ENCODE measurements at places on chromosomes 1 and 21.

DNA sequence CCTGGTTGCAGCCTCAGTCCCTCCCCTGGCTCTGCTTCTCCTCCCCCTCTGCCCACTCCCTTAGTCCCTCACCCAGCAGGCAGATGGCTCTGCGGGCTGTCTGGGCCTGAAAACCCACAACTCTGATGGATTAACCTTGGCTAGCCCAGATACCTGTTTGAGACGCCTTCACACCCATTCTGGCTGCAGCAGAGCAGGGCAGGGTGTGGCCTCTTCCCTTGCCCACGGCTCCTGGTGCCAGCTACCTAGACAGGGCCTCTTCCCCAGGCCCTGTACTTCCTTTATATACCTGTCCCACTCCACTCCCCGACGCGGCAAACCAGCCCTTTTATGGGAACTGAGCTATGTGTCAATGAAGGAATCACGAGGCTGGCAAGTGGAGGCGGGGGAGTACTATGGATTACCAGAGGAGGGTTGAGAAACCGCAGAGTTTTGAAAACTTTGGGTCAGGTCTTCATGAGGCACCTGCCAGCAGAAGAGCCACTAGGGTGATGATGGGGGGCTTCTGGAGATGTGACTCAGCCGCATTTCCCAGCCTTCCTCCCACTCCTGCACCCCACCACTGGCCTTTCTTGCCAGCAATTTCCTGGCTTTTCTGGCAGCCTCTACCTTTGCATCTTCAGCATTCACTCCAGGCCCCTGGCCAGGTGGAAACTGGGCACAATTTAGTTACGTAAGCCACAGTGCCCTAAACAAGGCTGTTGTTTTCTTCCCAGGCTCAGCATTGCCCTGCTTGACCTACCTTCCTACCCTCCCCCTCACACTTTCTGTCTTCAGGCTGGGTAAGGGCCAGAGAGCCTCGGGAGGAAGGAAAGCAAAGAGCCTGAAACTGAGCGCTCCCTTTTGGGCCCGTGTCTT is at the start of gene CHI3L1:
TSS of gene CHI3L1 (minus strand) at position 259 of the 858 bp plus-strand sequence. CDS start at position 178, 81 bp downstream.
- no peak for DNase-seq

DNA sequence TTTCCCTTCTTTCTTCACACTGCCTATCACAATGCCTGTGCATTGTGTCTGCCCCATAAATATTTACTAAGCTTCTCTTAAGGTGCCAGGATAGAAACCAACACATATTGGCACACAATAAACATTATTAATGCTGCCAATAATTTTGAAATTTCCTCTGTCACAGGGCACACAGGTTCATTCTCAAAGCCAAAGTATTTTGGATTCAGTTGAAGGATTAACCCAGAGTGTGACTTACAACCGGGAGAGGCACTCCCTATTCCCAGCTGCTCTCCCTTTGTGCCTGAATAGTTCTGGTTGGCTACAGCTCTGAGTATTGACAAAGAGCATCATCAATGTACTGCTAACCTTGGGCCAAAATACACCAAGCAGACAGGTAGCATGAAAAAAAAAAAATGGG is 46.6 kb upstream of the ATP1A1 start:
- no peak for DNase-seq

- DNase-seq, result no peak
Measured at GRCh38 chr21:36551731-36552433, 72.0 kb upstream of the CLDN14 start.

GRCh38 chr1:99849413-99849743 is 783 bp upstream of the AGL start:
- DNase-seq, result peak; percentile 14

DNA sequence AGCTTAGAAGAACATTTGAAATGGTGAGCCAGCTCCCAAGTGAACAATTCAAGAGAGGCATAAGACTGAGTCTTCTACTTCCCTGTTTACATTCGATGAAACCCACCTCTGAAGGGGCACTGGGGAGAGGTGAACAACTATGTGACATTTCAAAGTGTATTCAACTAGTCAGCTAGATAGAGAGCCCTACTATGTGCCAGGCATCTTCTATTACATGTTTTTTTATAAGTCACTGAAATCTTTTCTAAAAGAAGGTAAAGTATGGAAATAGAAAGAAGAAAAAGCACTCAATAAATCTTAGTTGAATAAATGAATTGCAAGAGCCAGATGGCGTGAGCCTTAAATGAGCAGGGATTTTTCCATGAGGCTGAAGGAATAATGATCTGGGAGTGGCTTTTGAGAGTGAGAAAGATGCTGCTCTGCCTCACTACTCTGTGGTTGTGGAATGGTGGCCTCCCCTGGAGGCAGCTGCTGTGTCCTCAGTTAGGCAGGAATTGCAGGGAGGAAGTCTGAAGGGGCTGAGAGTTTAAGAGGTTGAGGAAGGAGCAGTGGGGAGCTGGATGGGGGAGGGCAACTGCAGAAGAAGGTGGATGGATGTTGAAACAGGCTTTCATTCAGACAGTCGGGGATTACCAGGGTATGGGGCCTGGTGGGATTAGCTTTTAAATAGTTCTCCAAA is 10.4 kb upstream of the PTPRF start:
- no peak for DNase-seq

- no peak for DNase-seq
Measured at GRCh38 chr1:69401879-69402278, 165.8 kb upstream of the LRRC7 start.

- no peak for DNase-seq
Measured at GRCh38 chr1:27336756-27337155, 5.1 kb upstream of the SYTL1 start.

DNA sequence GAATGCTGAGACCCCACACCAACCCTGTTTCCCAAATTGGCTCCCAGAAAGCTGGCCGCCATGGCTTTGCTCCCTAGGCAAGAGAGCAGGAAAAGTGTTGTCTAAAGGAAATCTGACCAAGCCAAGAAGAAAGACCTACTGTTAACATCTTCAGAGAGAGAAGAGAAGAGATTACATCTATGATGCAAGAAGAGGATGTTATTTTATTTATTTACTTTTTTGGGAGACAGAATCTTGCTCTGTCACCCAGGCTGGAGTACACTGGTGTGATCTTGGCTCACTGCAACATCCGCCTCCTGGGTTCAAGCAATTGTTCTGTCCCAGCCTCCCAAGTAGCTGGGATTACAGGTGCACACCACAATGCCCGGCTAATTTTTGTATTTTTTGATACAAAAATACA is 21.7 kb downstream of the HMGN2 start:
- no peak for DNase-seq

DNA sequence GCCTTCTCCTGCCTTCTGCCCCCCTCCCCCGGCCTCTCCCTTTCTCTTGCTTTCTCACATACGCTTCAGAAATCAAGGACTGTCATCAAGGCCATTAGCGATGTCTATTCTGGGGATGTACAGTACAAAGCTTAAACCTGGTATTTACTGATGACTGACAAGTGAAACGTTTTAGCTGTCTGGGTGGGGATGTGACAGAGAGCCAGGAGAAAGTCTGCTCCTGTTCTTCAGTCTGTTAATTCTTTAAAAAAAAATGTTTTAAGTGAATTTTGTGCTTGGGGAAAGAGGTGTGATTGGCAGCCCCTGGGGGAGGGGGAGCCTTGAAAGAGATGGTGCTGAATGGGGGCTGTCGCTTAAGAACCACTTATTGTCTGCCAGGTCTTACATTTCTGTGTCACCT is 283.0 kb upstream of the PLXNA2 start:
- no peak for DNase-seq

GRCh38 chr1:238252033-238252802 is 361.5 kb upstream of the ZP4 start:
- peak; percentile 80 for DNase-seq

DNA sequence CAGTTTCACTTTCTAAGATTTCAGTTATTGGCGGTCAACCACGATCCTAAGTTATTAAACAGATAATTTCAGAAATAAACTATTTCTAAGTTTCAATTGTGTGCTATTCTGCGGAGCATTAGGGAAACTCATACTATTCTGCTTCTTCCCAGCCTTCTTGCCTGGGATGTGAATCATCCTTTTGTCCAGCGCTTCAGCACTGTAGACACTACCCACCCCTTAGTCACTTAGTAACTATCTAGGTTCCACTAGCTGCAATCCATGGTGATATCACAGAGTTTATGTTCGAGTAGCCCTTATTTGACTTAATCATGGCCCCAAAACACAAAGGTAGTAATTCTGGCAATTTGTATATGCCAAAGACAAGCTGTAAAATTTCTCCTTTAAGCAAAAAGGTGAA is 279.9 kb upstream of the ADAMTS5 start:
- peak; percentile 76 for DNase-seq

DNA sequence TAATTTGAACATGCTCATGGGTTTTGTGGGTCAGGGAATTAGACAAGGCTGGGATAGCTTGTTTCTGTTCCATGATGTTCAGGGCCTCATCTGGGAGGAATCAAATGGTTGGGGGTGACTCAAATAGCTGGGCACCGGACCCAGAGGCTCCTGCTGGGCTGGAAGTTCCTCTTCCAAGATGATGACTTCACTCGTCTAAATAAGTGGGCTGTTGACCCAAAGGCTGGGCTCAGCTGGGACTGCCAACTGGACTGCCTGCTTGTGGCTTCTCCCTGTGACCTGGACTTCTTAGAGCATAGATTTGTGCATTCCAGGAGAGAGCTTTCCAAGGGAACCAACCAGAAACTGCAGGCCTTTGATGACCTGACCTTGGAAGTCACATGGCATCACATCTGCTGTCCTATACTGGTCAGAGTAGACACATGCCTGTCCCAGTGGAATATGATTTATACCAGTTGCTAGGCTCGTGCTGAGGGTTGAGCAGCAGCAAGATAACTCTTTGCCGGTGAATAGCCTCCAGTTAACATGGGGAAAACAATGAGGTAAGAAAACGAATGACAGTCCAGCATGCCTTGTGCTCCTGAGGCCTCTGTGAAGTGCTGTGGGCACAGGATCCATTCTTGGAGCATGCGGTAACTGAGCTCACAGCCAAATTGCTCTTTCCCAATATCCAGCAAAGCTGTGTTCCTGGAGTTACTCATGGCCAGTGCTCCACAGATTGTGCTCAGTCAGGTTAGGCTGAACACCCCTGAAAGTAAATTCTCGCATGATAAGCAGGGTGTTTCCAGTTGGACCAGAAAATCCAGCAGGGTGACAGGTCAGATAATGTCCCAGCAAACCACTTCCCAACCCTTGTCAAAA is 272.9 kb upstream of the TMEM51 start:
- no peak for DNase-seq

GRCh38 chr1:3051270-3052268 is 17.4 kb upstream of the PRDM16 start:
- no peak for DNase-seq

- DNase-seq, result no peak
Measured at GRCh38 chr1:13550663-13551062, 33.0 kb upstream of the PDPN start.

- DNase-seq, result no peak
Measured at GRCh38 chr1:212313616-212314015, 28.4 kb downstream of the PPP2R5A start.

DNA sequence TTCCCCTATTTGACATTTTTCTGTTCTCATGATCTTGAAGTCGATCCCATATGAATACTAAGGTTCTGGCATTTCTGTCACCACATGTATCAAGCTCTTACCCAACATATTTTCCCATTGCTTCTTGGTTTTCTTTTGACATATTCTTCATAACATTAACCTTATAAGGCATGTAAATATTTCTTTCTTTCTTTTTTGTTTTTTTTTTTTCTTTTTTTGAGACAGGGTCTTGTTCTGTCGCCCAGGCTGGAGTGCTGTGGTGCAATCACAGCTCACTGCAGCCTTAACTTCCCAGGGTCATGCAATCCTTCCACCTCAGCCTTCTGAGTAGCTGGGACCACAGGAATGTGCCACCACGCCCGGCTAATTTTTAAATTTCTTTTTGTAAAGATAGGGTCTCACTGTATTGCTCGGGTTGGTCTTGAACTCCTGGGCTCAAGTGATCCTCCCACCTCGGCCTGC is 33.1 kb upstream of the ERRFI1 start:
- no peak for DNase-seq

- no peak for DNase-seq
Measured at GRCh38 chr1:94871031-94871430, 50.9 kb downstream of the SLC44A3 start.

DNA sequence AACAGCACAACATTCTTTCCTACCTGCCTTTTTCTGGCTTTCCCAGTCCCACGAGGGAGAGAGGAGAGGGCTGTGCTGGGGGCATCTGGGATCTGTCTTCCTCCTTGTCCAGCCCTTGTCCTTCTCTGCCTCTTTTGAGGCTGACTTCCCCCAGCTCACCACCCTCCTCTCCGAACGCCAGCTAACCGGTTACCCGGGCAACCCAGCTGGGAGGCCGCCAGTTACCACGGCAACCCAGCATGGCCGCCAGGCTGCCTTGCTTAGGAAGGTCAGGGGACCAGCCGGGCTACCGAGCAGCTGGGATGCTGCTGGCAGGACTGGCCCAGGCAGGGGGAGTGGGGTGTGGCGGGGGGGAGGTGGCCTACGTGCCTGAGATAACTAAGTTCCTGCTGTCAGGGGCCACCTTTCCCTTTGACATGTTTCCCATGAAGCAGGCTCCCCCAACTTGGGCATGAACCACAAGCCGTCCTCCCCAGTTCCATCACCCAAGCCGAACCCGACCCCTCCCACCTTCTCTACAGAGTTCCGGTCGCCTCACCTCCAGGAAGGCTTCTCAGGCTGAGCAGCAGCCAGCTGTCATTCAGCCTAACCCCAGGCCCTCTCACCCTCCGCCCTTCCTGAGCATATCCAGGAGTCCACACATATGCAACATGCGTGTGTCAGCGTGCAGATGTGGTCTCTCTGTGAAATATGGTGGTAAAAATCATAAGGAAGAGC is 8.7 kb downstream of the PLEKHA6 start:
- no peak for DNase-seq

Data from ACHN (cell line).